ENCODE measurements at places on chromosomes 5 and 9. TPM values are rescaled to one million over a fixed set of nuclear protein-coding genes. Genes with fewer than 3 reads are reported as not detected.

- DNase-seq: no peak
These were observed 24.8 kb upstream of the HNRNPA0 start for GRCh38 chr5:137778772-137779564.

DNA sequence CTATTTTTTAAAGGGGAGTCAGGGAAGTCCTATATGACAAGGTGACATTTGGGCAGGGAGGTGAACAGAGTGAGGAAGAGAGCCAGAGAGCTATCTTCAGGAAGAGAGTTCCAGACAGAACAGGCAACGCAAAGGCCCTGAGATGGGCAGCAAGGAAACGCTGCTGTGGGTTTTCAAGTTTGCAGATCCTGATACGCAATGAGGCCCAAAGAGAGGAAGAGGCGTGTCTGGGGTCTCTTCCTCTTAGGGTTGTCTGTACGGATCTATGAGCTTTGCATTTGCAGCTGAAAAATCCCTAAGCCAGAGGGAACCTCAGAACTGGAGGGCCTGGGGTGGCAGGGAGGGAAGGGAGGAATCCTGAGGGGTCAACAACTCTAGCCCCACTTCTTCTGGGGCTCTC, 13.6 kb downstream of the FAT2 start:
- DNase-seq: no peak

Gene ARID3C
- total RNA-seq: 0.29 TPM

Gene SLC24A2
- not detected for total RNA-seq

Measured in activated T-cell treated with anti-CD3 and anti-CD28 coated beads, Interleukin-2, amount 50 U/mL, for 72 hours (primary cell).